Daoy (cell line): ENCODE measurements at places on chromosomes 7 and 10. TPM values are rescaled to one million over a fixed set of nuclear protein-coding genes. Genes with fewer than 3 reads are reported as not detected.

DNA sequence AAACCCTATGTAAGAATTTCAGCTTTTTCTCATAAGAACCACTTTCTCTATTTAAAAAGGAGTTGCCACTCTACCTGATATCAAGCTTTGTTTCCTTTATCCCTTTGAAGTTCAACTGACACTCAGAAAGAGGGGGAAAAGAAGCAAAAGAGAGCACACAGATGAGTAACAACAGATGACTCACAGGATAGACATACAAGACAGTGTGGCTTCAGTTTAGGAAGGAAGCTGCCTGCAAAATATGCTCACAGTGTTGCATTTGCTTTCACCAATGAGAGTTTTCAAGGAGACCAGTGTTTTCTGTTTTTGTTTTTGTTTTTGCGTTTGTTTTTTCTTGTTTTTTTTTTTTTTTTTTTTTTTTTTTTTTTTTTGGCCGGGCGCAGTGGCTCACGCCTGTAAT, 1181.6 kb downstream of the DNAJB9 start:
- no peak for DNase-seq

DNA sequence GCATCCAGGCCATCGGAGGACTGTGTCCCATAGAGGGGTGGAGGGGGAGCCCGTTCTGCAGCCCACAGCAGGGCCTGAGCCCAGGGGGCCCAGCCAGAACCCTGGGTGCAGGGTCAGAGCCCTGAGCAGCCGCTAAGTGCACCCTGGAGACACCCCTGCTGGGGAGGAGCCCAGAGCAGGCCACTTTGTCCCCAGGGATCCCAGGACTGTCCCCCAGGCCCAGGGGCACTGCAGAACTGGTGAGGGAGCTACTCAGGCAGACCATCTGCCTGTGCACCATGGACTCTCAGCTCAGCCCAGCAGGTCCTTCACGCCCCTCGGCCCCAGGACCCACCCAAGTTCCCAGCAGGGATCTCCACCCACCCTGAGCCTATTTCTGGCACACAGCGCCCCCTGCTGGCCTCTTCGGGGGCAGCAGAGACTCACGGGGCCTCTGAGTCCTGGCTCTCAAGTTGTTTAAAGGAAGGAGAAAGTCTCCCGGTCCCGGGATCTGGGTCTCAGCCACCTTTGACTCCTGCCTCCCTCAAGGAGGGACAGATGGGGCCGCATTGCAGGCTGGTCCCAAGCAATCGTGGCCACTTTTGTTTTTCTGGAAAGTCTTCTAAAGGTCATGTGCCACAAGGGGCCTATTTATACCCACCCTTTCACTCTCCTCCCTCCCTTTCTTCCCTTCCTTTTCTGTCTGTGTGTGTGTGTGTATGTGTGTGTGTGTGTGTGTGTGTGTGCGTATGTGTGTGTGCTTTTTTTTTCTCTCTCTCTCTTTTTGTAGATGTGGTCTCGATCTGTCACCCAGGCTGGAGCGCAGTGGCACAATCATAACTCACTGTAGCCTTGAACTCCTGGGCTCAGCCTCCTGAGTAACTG, 90.3 kb downstream of the MYL10 start:
- peak; percentile 72 for DNase-seq

GRCh38 chr10:14543904-14544210, 213.1 kb upstream of the FRMD4A start:
- DNase-seq: no peak

The NEURL1 gene
- total RNA-seq: 0.03 TPM in 1 of 2 replicates, not detected in the other

GRCh38 chr10:31774299-31774900, 154.2 kb downstream of the ARHGAP12 start:
- DNase-seq: no peak

The FAM237B gene
- total RNA-seq: not detected in 2 replicates
